Activated CD4-positive, CD25-positive, alpha-beta regulatory T cell (primary cell): ENCODE measurements at places on chromosomes 5 and 9.

GRCh38 chr5:68407311-68408239 is 192.0 kb downstream of the PIK3R1 start:
- no peak for DNase-seq

GRCh38 chr5:74993743-74994142 is 58.6 kb downstream of the GCNT4 start:
- DNase-seq = no peak

- no peak for DNase-seq
These were observed 142.1 kb upstream of the POU5F2 start for GRCh38 chr5:93883459-93883858.

DNA sequence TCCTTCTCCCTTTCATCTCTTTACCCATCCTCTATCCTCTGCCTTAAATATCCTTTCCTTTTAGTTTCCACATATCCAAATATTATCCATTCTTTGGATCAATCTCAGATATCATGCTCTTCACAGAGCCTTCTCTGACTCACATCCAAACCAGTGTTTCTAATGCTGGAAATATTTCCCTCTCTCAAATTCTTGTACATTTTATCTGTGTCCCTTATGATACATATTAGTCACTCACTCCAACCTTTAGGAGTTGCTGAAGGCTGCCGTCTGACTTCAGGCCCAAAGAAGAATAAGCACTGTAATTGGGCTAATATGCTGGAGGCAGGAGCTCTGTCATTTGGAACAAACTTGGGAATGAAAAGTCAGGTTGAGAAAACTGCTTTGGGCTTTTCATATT is 156.4 kb upstream of the RUSC2 start:
- no peak for DNase-seq

- DNase-seq = no peak
These were observed 62.9 kb upstream of the PANK3 start for GRCh38 chr5:168642019-168642418.
